ENCODE measurements at places on chromosomes 7 and 10. TPM values are rescaled to one million over a fixed set of nuclear protein-coding genes. Genes with fewer than 3 reads are reported as not detected.

Gene FXYD4
- total RNA-seq: not detected

Gene CDK1
- total RNA-seq: 88.8 TPM

Gene CHST3
- 8.4 TPM for total RNA-seq

Gene MDH2
- 47.1 TPM for total RNA-seq

Gene MMP21
- not detected for total RNA-seq

All from epithelial cell of umbilical artery (primary cell).